LHCN-M2 (cell line): ENCODE measurements at places on chromosomes 1 and 21.
A peak's percentile ranks its signal among the peaks of the same experiment; 100 is the strongest.

GRCh38 chr1:51175278-51175677, 60.8 kb upstream of the RNF11 start:
- no peak for DNase-seq

- no peak for DNase-seq
Observed at GRCh38 chr1:221397606-221398005, 344.3 kb downstream of the DUSP10 start.

GRCh38 chr21:26550326-26550725, 22.8 kb downstream of the CYYR1 start:
- DNase-seq: no peak

DNA sequence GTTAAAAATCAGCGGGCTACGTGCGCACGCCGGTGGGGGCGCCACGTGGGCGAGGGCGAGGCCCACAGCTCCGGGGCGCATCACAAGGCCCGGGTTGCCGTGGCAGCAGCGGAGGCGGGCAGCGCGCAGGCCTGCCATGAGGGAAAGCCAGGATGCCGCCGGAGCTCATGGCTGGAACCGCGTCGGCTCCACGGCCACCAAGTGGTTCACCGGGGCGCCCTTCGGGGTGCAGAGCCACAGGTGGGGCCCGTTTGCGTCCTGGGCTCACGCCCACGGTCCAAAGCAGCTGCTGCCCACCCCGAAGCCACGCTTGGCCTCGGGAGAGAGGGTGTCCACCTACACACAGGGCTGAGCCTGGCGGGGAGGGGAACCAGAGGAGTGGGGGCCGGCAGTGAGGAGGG, 4.9 kb upstream of the TTC22 start:
- DNase-seq: no peak

DNA sequence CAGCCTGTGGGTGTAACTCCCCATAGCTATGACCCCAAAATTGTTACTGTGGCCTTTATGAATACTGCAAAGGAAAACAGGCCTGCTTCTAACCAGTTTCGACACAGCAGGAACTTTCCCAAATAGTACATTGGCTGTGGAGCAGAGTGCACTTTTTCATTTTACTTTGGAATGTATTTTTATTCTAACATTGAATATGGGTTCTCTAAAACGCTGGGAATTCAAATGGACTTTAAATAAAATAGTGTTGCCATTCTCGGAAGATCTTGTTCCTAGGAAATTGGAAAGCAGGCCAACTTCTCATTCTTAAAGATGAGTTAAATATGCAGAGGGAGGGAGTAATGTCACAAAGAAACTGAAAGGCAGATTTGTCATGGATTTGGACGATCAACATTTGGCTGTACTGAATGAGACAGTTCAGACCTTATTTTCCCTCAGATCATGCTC, 39.6 kb upstream of the ARHGAP29 start:
- no peak for DNase-seq

- no peak for DNase-seq
Observed at GRCh38 chr1:201557572-201557958, 18.6 kb downstream of the NAV1 start.

GRCh38 chr1:53967409-53968124, 21.4 kb downstream of the LRRC42 start:
- DNase-seq: no peak

DNA sequence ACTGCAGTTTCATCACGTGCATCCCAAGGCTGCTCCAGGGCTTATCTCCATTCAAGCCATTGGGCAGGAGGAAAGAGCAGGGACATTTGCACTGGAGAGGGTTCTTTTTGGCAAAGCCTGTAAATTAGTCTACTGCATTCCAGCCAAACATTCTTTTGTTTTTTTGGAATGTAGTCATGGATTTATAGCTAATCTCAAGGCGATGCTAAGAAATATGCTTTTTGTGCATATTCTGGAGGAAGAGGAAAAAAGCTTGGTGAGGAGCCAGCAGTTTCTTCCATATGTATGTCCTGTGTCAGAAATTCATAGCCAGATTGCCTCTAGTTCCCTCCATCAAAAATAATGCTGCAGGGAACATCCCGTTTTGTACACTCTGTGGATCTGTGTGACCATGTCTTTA, 221.4 kb downstream of the BACH1 start:
- no peak for DNase-seq

DNA sequence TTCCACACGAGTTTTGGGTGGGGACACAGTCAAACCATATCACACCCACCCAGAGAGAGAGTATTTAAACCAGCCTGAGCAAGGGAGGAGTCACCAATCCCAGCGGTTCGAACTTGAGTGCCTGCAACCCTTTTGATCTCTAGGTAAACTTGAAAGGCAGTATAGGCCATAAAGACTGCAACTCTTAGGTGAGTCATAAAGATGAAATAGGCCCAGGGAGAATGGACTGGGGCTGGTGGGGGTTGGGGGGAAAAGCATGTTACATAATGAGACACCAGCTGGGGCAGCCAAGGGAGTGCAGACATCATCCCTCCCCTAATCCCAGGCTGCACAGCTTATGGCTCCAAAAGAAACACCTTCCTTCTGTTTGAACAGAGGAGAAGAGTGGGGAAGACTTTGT, 99.8 kb upstream of the LHX8 start:
- DNase-seq: no peak

DNA sequence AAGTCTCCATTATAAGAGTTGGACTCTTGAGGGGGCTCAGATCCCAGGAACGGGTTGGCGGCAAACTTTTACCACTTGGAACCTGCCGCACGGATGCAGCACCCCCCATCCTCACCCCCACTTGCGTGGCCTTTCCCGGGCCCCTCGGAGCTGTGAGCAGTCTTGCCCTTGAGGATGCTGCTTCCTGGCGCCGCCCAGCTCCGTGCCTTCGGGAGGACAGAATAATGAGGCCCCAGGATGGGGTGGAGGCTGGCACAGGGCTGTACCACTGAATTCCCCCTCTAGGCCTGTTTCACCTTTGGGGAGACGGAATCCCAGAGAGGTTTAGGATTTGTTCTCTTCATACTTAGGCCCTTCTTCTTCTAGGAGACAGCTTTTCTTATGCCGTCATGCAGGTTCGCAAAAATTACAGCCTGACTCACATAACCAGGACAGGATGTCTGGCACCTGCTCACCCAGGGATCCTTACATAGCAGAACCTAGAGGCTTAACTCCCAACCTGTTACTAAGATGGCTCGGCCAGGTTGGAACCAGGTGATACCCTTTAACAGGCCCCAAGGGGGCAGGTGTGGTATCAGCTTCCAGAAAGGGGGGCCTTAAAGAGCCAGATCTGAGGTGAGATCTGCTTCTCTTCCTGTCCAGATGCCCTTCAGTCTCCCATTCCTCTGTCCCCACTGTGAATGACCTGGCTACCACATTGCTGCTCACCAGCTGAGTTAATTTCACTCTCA, 1.5 kb downstream of the TRNP1 start:
- no peak for DNase-seq

DNA sequence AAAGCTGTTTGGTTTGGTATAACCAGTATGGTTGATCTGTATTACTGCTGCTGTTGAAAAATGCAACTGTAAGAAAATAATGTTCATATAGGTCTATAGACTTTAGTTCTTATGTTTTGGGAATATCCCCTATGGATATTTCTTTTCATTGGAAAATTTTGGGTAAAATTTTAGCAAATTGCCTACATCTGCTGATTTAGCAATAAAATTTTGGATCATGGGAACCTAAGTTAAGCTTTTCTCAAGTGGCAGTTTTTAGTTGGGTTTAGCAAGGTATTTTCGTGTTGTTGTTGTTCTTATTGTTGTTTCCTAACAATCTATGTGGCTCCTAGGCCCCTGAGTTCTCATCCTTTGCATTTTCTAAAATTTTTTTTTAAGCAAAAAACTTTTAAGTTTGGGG, 167.1 kb downstream of the PHTF1 start:
- DNase-seq: no peak

- DNase-seq: no peak
Observed at GRCh38 chr1:172266528-172267174, 153.8 kb upstream of the C1orf105 start.

GRCh38 chr1:159892944-159893343, 7.0 kb downstream of the CFAP45 start:
- DNase-seq: no peak

GRCh38 chr1:107432108-107432507, 291.3 kb downstream of the NTNG1 start:
- DNase-seq: no peak

DNA sequence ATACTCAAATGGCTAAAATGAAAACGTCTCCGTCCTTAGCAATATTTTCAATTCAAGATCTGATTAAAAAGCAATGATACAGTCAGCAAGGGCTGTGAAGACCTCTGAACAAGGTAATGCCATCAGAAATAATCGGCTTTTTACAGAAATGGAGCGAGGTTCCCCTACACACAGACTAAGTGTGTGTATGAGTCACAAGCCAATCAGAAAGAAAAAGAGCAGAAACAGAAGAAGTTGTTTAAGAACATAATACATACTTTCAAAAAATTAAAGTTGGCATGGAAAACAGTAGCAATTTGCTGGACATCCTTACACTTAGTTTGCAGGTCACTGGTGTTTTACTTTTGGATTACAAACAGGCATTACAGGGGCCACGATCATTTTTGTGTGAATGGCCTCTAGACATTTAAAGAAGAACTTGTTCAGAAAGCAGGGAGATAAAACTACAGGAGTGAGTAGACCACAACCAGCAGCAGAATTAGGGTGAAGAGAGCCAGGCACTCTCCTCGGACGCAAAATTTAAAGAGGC, 350.0 kb upstream of the RUNX1 start:
- DNase-seq: no peak

- no peak for DNase-seq
Observed at GRCh38 chr1:207064561-207064960, 11.5 kb downstream of the PFKFB2 start.

DNA sequence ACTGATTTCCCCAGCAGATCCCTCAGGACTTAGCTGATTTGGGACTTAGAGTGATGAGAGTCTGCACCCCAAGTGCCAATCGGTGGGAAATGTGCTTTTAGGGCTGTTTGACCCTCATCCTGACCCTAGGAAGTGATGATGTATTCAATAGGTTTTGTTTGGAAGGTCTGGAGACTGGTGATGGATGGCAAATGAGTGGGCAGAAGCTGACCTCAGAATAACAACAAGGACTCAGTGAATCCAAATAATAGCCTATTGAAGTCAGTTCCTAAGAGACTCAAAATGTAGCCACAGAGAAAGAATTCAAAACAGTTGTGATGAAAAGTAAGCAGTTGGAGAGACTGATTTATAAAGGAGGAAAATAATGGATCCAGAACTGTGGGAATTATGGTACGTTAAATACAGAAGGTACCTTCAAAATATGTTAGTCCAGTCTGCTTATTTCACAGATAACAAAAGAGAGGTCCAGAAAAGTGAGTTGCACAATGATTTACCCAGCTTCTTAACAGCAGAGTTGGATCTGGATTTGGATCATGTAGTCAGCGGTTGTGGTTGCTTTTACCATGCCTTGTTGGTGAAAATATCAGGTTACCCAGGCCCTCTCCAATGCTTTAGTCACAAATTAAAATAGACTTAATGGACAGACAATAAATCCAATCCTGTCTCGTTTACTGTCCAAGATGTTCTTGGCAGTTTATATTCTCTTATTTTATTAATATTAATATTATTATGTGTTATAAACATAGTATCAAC, 123.0 kb upstream of the PTBP2 start:
- peak; percentile 75 for DNase-seq
